Fibroblast of mammary gland (primary cell): ENCODE measurements at places on chromosomes 5 and 9.
A peak's percentile ranks its signal among the peaks of the same experiment; 100 is the strongest.

DNA sequence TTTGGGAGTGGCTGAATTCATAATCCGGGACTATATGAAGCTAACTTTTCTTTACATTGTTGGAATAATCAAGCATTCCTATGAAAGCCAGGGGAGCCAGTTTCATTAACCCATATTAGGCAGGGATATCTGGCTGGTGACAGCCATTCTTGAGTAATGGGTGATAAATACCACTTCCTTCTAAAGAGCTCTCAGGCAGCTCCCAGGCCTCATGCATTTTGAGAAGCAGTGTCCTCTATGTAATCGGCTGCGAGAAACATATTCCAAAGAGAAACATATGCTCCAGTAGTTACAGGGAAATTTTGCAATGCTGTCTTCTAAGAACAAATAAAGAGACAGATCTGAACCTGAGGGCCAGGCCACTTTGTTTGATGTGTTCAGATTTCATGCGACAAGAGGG lies 83.1 kb downstream of the MSX2 start:
- no peak for DNase-seq

- DNase-seq = no peak
These were observed 106.2 kb downstream of the LHFPL2 start for GRCh38 chr5:78542321-78542840.

- no peak for DNase-seq
These were observed 78.0 kb upstream of the TNC start for GRCh38 chr9:115195912-115196311.

- peak; percentile 100 for DNase-seq
These were observed 102.7 kb downstream of the ADAMTS12 start for GRCh38 chr5:33788922-33789566.

DNA sequence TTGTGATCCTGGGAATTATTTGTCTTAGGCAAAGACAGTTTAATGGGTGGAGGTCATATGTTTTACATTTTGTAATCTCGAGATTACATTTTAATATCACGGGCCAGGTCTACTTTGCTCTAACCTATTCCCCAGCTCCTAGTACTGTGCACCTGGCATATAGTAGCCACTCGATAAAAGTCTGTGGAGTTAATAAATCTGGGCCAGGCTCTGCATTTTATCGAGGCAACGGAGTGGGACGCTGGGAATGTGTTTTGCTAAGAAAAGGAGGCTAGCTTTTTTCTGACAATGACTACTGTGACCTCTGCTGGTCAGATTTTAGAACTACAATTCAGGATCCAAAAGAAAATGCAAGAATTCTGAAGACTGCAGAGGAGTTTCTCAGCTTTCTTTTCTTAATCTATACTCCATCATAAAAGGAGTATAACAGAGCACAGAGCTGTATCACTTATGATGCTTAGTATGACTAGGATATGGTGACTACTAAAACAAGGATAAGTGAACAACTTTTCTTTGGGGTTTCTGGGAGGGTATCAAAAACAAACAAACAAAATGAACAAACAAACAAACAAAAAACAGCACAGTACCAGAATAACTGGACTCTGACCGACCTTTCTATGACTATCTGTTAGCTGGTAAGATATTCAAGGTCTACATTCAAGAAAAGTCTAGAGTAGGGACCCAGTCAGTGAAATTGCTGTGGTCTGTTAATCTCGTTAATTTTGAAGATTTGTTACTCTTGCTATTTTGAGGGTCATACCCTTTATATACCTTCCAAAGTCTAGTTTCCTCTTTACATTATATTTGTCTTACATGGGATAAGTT lies 46.1 kb upstream of the CER1 start:
- peak; percentile 66 for DNase-seq

GRCh38 chr9:4987961-4988421 lies 2.9 kb downstream of the JAK2 start:
- DNase-seq = peak; percentile 77

DNA sequence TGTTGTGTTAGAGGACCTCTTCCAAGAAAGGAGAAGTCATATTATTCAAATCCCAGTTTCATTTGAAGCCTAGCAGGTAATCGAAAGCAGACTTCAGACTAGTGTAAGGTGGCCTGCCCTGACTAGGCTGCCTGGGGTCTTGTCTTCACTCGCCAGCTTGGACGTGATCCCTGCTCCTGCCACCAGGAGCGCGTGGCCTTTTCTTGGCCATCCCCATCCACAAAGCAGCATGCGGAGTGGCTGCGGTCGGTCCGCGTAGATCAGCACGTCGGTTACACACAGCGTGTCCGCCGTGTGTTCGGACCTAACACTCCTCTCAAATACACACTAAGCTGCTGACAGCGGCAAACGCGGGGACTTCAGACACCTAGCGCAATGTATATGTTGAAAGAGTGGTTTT lies 37.3 kb downstream of the CFAP77 start:
- no peak for DNase-seq

GRCh38 chr9:3510796-3511195 lies 15.0 kb downstream of the RFX3 start:
- DNase-seq = no peak

DNA sequence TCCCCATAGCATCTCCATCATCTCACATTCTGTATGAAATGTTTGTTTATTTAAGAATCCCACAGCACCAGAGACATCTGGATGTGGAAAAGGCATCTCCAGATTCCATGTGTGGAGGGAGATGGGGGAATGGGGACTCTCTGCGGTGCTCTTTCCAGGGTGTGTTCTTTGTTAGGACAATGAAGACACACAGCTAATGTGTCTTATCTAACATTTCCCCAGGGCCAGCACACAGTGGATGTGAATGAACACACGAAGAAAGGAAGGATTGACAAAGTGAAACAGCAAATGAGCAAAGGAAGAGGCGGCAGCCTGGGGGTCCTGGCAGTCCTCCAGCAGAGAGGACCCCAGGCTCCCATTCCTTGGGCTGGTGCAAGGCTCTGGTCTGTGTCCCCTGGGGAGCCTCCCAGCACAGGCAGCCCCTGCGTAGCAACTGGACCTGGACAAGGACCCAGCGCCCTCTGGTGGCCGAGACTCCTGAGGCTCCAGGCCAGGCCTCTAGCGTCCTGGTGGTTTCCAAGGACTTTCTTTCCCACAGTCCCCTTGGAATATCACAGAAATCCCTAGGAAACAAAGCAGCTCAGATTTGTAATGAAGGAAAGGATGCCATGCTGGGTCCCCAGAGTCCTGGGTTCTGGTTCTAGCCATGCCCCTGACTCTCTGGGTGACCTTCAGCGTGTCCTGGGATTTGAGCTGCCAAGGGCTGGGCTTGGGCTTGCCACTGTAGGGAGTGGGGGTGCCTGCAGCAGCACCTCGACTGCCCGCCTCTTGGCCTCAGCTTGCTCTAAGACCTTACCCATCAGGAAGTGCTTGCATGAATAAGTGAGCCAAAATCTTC lies 3.5 kb upstream of the PDLIM7 start:
- DNase-seq = peak; percentile 85

DNA sequence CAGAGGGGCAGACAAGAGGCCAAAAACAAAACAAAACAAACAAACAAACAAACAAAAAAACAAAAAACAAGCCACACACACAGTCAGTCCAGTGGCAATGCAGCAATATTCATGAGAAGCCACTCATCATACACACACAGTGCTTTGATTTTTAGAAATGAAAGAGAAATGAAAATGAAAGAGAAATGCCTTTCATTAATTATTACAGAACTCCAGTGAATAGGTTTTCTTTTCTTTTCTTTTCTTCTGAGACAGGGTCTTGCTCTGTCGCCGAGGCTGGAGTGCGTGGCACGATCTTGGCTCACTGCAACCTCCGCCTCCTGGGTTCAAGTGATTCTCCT lies 36.9 kb downstream of the SPRY4 start:
- no peak for DNase-seq
